ENCODE measurements at places on chromosomes 1 and 21. TPM values are rescaled to one million over a fixed set of nuclear protein-coding genes. Genes with fewer than 3 reads are reported as not detected.
A peak's percentile ranks its signal among the peaks of the same experiment; 100 is the strongest.

The GBP5 gene
- total RNA-seq: 0.26 TPM

GRCh38 chr1:59730759-59731478, 83.8 kb upstream of the HOOK1 start:
- DNase-seq: peak; percentile 83

The ST7L gene
- 33.7 TPM for total RNA-seq

GRCh38 chr21:32331444-32332305, 33.0 kb downstream of the MRAP start:
- DNase-seq: no peak

DNA sequence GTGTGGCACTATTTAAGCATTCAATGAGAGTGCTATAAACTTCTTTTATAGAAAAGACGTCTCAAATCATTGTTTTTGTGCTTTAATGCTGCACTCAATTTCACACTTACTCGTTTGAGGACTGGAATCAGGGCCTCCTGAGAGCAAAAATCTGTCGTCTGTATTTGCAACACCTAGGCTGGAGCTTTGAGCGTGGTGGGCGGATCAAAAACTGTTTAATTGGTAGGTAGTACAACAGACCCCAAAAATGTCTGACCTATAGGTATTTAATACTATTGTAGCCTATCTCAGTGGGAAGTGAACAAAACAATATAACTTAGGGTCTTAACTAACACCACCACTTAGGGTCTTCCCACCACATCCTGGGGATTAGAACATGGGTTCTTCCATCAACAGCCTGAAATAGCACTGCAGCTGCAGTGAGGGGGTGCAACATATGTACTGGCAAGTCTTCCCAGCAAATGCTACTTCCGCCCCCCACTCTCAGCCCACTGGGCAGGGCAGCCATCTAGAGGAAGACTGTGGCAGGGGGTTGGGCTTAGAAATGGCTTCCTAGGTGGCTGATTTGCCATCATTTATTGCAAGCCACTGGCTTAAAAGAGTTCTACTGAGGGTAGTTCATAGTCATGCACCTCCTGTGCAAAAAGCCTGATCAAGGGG, 48.3 kb downstream of the CD46 start:
- DNase-seq: no peak

The CYYR1 gene
- 15.9 TPM for total RNA-seq

DNA sequence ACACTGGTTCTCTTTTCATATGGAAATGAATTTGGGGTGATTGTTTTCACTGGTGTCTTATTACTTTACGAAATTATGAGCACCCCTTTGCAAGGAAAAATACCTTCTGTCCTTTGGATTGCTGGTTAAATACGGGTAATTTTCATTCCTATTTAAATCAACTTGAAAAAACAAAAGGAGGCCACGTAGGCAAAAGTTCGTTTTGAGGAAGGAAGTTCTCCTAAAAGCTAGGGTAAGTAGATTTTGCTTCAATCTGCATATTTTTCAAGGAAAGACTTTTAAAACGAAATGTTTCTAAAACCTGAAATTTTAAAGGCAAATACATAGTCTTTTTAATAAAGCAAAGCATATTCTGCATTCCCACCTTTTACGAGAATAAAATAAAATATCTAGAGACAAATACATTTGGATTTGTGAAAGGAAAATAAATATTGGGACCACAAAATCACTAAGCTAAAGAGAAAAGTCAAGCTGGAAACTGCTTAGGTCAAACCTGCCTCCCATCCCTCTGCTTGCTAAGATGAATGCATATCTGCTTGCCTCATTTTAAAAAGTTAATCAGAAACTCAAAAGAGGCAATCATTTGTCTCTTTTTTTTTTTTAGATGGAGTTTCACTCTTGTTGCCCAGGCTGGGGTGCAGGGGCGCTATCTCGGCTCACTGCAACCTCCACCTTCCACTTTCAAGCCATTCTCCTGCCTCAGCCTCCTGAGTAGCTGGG, 70.9 kb upstream of the ETS2 start:
- no peak for DNase-seq

The TTC24 gene
- total RNA-seq: not detected

DNA sequence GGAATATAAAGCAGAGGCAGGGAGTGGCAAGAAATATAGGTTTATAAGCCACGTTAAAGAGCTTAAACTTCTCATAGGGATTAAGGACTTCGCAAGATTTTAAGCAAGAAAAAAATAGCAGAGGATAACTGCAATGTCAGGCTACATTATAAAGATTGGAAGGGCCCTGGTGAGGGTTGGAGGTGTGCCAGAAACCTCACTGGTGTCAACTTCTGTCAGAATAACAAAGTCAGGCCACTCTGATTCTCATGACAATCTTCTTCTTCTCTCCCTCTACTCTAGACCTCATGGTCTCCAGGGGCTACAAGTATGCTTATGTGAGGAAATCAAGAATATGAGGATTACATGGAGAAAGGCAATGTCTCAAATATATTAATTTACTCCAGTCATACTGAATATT, 32.6 kb upstream of the FMO2 start:
- no peak for DNase-seq

DNA sequence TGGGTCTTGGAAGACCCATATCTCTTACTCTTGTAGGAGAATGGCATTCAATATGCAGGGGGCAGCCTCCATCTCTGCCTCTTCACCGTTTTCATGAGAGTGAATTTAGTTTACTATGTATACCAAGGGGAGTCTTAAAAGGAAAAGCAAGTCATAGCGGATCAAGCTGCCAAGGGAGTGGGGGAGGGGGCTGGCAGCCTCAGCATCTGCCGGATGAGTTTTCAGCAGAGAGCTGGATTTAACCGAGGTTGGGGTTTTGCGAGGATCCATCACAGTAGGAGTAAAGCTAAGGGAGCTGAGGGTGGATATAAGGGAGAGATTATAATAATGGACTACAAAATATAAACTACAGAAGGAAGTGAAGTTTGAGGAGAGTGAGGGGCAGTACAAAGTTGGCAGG, 9.9 kb downstream of the CD160 start:
- DNase-seq: no peak

The OR2AK2 gene
- total RNA-seq: not detected

The S100A5 gene
- total RNA-seq: not detected

GRCh38 chr21:36626791-36627190, 72.1 kb upstream of the SIM2 start:
- DNase-seq: no peak

DNA sequence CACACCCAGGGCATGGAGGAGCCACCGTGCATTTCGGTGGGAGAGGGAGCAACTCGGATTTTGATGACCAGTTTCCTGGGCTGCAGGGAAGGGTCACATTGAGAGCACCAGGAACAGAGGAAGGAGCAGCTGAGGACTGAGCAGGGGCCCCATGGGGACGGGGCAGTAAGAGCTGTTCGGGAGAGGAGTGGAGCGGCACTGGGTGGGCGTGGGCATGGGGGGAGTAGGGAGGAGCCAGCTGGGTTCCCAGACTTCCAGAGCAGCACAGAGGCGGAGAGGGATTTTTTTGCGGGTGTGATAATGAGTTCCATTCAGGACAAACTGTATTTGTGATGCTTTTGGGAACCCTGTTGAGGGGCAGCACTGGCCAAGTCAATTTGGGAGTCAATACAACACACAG, 17.4 kb upstream of the GPR153 start:
- no peak for DNase-seq

DNA sequence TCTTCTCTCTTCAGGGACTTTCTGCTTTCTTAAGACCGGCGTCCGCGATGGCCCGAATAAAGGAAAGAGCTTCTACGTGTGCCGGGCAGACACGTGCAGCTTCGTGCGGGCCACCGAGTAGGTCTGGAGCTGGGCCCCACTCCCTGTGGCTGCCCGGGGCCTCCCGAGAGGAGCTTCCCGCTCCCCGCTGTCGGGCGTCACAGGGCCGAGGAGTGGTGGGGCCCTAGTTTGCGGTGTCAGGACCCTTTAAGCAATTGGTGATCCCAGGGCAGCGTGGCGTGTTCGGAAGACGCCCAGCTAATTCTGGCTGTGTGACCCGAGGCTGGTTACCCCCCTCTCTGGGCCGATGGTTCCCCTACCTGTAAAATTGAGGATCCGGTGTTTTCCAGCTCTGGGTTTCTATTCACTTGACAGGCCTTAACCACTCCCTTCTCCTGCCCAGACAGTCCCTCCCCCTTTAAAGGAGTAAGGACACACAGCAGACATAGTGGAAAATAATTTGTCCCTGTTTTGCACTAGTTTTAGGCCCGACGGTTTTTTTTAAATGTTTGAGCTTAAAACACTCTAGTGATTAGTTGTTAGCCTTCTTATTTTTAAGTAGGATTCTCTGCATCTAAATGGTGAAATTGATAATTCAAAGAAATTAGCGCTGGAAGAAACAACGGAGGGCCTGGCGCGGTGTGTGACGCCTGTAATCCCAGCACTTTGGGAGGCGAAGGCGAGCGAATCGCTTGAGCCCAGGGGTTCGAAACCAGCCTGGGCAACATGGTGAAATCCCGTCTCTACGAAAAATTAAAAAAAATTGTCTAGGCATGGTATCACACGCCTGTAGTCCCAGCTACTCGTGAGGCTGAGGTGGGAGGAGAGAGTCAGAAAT, 553 bp downstream of the TTF2 start:
- DNase-seq: no peak

The SPRR2A gene
- not detected for total RNA-seq

The TBX15 gene
- 0.62 TPM for total RNA-seq

DNA sequence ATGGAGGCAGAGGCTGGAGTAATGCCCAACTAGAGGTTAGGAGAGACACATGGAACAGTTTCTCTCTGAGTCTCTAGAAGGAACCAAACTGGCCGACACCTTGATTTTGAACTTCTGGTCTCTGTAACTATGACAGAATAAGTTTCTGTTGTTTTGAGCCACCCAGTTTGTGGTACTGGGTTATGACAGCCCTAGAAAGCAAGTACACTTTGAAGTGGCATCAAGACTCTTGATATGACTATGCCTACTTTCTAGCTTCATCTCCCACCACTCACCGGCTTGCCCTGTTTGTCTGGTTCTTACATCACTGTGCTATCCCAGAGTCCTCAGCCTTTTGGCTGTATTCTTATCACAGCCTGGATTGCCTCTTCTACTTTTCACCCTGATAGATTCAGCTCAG, 230.3 kb upstream of the USP24 start:
- DNase-seq: no peak

DNA sequence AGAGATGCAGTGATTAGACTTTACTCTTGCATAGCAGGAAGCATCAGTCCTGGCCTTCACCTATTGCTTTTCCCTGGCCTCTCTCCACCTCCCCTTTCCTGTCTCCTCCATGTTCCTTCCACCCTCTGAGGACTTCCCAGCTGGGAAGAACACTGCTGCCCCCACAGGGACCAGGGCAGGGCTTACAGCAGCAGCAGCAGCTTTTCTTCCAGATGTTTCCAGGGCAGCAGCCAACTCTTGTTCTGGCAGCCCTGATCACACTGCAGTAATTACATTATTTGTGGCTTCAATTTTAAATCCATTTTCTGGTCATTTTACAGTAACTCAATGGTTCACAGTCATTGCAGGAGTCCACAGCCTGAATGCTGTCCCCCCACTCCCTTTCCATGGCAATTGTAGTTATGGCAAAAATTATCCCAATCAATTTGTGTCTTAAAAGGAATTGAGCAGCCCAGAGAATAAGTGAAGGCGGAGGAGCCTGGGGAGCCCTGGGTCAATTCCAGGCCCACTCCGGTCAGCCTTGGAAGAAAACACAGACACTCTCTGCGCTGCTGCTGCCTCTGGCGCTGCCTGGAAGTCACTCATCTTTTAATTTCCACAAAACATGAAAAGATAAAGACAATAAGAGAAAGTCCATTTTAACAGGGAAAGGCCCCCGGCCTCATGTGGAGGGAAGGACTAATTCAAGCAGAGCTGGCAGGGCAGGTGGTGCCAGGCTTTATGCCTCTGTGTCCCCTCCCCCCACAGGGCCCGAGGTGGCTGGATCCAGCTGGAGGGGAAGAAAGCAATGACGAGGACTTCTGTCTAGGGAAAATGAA, 148.6 kb downstream of the GRIK3 start:
- no peak for DNase-seq

DNA sequence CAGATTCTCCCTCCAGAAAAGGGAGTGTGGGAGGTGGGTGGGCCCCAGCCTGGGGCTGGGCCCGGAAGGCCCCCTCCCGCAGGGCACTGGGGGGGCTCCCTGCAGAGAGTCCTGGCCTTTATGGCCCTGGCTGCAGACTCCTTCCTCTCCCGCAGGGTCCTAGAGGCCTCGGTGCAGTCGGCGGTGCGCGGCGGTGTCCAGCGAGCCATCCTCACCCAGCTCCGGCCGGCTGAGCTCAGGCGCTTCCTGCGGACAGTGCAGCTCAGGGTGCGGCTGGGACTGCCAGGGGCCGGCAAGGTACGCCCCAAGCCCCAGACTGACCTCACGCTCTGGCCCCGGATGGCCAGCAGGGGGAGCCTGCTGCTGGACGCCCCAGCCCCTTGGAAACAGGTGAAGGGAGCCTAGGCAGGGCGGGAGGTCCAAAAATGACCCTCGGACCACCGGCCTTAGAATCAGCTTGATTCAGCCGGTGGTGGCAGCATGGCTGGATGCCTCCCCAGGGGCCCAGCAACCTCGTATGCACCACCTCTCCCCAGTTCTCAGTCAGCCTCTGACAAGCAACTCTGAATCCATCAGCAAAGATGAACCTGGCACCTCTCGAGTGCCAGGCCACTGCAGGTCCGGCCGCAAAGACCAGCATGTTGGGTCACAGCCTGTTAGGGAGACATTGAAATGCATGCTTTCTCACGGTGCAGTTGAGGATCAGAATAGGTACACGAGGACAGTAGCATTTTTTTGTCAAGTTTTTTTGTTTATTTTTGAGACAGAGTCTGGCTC, 20.6 kb downstream of the MTHFR start:
- peak; percentile 64 for DNase-seq

DNA sequence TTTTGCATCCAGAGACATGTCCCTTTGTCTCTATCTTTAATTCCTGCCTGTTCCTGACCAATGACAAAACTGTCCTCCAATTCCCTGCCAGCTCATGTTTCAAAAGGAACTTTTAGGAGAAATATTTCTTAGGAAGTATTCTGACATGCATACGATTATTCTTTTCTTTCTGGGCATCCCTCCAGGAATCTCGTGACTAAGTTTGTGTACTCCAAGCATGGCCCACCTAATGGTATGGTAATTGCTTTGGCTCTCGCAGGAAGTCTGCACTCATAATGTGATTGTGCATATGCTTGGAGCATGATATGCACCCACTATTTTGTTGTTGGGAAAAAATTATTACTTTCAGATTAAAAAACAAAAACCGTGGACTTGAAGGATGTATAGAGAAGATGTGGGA, 256.4 kb downstream of the PRDM2 start:
- DNase-seq: no peak

DNA sequence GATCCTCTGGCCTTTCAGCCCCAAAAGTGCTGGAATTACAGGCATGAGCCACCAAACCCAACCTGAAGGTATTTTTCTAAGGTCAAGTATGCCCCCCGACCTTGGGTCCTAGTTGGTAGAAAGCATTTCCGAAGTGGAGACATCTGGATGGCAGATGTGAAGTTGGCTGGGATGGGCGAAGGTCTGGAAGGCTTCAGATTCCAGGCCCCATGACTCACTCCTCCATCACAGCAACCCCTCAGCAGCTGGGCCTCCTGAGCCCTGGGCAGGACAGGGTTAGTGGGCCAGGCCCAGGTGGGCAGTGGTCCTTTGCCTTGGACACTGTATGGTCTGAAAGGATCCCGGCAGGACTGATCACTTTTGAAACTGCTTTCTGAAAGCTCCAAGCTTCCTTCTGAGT, 23.3 kb downstream of the NAV1 start:
- no peak for DNase-seq

- no peak for DNase-seq
These were observed 151.2 kb downstream of the DMRTA2 start for GRCh38 chr1:50271968-50272578.

GRCh38 chr1:76313304-76313703, 238.8 kb downstream of the ST6GALNAC3 start:
- DNase-seq: no peak

The RCC1 gene
- total RNA-seq: 37.6 TPM
